ENCODE measurements at places on chromosomes 11 and 22.

DNA sequence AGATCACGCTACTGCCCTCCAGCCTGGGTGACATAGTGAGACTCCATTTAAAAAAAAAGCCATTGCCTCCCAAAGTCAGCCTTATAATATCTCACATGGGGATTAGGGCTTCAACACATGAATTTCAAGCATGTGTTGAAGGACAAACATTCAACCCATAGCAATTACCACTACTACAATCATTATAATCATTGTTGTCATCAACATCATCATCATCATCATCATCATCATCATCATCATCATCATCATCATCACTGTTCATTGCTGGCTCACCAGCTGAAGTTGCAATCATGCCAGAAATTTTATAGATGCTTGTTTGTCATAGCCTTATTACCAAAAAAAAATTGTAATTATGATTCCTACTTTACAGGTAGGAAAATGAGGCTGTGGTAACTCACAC, 762.9 kb downstream of the METTL15 start:
- no peak for DNase-seq

DNA sequence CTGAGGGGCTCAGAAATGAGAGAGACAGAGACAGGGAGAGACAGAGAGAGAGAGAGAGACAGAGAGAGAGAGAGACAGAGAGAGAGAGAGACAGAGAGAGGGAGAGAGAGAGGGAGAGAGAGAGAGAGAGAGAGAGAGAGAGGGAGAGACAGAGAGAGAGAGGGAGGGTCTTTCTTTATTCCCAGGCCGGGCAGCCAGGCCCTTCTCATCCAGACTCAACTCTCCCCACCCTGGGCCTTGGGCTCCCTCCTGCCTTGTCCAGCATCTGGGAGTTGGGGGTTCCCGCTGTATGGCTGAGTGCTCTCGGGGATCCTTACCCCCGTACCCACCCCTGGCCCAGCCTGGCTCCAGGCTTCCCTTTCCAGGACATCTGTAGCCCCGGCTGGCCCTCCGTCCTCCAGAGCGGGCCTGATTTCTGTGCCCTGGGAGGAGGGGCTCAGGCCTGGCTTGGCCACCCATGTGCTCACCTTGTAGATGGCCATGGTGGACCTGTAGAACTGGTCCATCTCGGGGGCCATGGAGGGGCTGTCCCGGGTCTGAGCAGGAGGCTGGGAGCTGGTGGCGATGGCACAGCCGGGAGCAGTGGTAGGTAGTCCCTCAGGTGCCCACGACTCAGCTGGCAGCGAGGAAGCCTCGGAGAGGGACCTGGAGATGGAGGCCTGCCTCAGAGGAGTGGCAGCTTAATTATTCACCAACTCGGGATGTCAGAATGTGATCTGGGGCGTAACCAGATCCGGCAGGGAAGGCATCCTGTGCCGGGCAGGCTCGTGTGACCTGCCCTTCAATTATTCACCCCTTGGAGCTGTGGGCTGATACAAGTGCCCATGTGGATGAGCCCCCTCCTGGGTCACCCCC, at the start of gene BAIAP2L2:
Gene BAIAP2L2 (minus strand): TSS at position 677 of the 855 bp plus-strand sequence. CDS start 159 bp downstream, at position 518.
- DNase-seq, result no peak

DNA sequence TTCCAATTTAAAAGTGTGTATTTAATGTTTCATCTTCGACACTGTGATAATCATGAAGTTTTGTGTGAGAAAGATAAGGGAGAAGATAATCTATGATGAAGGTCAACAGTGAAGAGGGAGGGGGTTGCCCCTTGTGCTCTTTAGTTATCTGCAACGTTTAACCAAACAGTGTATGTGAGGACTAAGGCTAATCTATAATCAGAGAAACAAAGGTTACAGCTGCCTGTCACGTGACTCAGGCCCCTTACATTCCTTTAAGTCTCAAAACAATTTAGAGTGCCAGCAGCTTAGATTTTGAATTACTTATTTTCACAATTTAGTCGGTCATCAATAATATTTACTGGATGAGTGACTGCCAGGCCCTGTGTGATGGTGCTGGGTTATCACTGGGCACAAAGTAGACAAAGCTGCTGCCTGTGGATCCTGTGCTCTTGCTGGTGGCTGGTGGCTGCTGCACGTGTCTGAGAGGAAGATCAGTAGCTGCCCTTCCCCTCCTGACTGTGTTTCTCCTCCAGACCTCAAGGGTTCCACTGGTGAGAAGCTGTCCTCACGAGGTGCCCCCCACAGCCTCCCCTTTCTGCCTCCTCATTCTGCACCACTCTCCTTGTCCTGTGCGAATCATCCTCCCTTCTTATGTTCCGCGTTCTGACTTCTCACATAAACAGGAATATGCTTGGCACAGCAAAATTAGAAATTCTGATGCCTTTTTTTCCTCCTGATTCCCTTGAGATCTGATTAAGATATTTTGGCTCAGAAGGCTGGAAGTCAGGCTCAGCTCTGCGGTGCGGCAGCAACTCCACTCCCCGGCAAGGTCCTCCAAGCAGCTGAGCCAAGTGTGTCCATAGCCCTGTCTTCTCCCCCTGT, 331.1 kb upstream of the B3GAT1 start:
- DNase-seq, result no peak

DNA sequence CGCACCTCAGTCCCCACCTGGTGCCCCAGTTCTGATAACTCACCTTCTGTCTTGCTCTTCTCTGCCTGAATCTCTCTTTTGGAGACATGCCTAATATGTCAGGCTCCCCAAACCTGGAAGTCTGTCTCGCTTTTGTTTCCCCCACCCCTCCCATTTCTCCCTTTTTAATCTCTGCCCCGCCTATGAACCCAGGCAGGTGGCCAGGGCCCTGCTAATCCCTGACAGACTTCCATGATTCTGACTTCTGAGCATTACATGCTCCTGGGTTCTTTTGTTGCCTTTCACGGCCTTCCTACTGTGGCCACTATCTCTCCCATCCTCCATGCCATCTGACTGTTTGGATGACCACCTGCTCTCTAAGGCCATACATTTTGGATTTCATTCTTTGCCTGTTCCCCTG, 1120.9 kb upstream of the CCDC90B start:
- no peak for DNase-seq

DNA sequence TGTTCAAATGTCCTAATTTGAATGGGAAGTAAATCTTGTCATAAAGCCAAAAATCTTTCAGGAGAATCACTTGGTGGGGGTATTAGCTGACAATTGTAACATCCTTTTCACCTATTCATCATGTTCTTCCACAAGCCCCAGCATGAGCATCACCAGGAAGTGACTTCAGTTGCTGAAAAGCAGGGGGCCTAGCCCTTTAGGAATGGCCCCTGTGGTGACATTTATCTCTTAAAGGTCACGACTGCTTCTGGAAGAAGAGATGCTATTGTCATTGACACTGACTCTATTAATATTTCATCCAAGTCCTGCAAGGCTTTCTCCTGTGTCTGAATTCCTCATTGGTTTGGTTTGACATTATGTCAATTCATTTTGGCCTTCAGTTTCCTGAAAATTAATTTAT, 92.6 kb downstream of the OR5AK2 start:
- DNase-seq, result no peak

GRCh38 chr11:1335264-1335810, 25.9 kb upstream of the TOLLIP start:
- no peak for DNase-seq

GRCh38 chr11:94560834-94561233, 6.3 kb upstream of the PIWIL4 start:
- DNase-seq, result no peak

DNA sequence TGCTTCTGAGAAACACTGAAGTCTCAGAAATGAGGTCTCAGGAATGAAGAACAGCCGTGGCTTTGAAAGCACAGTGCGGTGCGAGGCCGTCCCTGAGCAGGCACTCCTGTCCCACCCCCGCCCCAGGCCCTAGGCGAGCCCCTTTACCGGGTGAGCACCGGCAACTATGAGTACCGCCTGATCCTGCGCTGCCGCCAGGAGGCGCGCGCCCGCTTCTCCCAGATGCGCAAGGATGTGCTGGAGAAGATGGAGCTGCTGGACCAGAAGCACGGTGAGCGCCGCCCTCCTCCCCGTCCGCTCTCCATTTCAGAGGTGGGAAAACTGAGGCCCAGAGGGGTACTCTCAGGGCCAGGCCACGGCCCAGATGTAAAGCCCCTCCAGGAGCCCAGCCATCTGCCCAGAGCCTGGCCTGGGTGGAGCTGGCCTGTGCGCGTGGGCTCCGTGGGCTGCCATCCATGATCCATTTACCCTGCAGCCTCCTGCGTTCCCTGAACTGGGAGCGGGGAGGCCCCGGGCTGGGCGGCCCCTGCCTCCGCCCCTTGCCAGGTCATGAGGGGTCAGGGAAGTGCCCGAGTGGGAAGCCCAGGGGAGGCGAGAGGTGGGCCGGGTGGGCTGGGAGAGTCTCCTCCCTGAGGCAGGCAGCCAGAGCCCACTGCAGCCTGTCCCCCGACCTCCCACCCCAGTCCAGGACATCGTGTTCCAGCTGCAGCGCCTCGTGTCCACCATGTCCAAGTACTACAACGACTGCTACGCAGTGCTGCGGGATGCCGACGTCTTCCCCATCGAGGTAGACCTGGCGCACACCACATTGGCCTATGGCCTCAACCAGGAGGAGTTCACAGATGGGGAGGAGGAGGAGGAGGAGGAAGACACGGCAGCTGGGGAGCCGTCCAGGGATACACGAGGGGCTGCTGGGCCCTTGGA, 9.5 kb downstream of the SLC16A8 start:
- DNase-seq, result no peak

DNA sequence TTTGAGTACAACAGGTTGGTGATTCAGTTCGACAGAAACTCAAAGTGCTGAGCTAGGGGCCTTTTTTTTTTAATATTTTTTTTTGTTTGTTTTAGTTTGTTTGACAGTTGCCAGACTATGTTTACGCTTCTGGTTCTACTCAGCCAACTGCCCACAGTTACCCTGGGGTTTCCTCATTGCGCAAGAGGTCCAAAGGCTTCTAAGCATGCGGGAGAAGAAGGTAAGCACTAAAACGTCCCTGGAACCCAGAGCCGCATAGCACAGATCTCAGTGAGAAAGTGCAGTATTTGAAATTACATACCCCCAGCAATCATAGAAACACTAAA, 649 bp downstream of the PRRG4 start:
- DNase-seq, result no peak

DNA sequence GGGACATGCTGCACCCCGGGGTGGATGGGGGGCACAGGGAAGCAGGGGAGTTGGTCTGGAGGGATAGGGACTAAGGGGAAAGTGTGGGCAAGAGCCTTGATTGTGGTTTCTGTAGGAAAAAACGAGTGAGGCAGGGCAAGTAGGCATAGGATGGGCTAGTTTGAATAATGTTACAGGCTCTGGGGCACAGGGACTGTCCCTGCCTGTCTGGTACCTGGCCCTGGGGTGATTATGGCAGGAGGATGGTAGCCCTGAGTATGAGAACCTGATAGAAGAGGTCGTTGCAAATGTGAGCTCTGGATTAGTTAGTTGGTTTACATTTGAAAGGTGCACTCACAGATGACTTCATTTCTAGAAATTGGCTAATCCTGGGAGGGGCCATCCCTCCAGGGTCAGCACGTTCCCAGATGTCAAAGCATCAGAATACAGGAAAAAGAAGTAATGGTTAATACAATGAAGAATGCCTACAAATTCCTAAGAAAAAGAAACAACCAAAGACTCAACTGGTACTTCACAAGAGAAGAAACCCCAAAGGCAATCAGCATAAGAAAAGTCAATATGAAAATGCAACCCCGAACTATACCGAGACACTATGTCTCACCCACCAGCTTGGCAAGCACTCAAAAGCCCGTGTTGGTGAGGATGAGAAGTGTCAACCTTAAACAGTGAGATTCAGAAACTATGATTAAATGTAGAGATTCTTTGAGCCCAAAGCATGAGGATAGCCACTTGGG, 11.3 kb upstream of the SMIM38 start:
- no peak for DNase-seq

- no peak for DNase-seq
These were observed 46.4 kb upstream of the ARHGAP42 start for GRCh38 chr11:100640646-100641045.

GRCh38 chr11:20056950-20057943, 103.0 kb downstream of the DBX1 start:
- DNase-seq, result no peak

- no peak for DNase-seq
These were observed 214.6 kb downstream of the NTM start for GRCh38 chr11:131584785-131585592.

DNA sequence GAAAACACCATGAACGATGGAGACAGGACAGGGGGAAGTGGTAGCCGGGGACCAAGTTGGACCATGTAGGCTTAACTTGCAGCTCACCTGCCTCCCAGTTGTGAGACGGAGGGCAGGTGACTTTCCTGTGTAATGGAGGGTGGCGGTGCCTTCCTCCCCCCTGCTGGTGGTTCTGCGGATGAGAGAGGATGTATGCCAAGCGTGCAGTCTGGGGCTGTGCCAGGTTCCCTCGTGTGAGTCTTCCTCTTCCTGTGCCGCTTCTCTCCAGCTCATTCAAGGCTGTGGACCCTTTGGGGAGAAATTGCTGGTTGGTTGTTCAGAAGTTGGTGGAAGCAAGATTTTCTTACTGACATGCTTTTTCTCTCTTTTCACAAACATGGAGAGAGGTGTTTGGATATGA, 35.1 kb downstream of the MPPED1 start:
- no peak for DNase-seq

- no peak for DNase-seq
These were observed 47.6 kb upstream of the OR8B8 start for GRCh38 chr11:124493016-124493655.

GRCh38 chr11:111300569-111300968, 2.2 kb downstream of the POU2AF3 start:
- DNase-seq, result no peak

GRCh38 chr11:70682056-70682455, 283.7 kb downstream of the CTTN start:
- no peak for DNase-seq

- DNase-seq, result peak; percentile 73
These were observed 771 bp downstream of the MIF start for GRCh38 chr22:23894710-23895598.

- no peak for DNase-seq
These were observed 2.5 kb upstream of the CXCR5 start for GRCh38 chr11:118881228-118881627.

GRCh38 chr11:21710809-21711208, 482.1 kb upstream of the ANO5 start:
- no peak for DNase-seq

- DNase-seq, result no peak
These were observed 389.9 kb upstream of the KIRREL3 start for GRCh38 chr11:127390465-127390864.

- DNase-seq, result no peak
These were observed 16.3 kb downstream of the CTNND1 start for GRCh38 chr11:57777969-57778317.

DNA sequence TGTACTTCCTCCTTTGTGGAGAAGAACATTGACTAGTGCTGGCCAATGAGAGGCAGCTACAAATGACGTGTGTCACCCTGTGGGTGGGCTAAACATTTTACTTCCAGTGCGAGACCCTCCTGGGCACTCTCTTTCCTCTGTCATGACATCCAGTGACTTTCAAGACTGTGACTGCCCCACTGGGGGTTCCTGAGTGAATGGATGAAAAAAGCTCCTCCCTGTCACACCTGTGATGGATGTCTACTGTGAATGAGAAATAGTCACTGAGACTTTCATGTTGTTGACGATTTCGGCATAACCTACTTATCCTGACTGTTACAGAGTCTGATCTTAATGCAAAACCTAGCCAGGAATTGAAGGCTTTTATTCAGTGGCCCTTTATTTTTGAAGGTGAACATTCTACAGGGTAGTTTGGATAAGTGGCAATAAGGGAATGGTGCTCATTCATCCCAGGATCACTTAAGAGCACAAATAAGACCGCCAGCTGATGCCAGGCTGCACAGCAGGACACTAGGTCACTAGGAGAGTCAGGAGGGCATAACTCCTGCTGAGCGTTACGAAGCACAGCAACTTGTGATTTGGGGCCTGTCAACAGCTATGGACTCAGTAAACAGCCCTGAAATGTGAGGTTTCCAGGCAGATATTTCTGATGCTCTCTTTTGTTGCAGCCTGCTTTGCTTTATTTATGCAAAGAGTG, 636.6 kb downstream of the NTM start:
- no peak for DNase-seq
